ENCODE measurements at places on chromosomes 1 and 21.

GRCh38 chr1:60678391-60678790, 404.0 kb upstream of the NFIA start:
- no peaks in the 10 kb centered on the region for H3K4me1 ChIP-seq
- H3K36me3 ChIP-seq, result no peaks in the 10 kb centered on the region
- no peaks in the 10 kb centered on the region for H3K27me3 ChIP-seq

- no peaks in the 10 kb centered on the region for H3K27me3 ChIP-seq
- H3K36me3 ChIP-seq, result peaks cover 9% of the 10 kb centered on the region
- H3K27ac ChIP-seq, result peak overlapping the region; percentile 85
- no peak overlapping the region for H3K4me3 ChIP-seq
Measured at GRCh38 chr1:241592273-241592958, 47.8 kb downstream of the CHML start.

DNA sequence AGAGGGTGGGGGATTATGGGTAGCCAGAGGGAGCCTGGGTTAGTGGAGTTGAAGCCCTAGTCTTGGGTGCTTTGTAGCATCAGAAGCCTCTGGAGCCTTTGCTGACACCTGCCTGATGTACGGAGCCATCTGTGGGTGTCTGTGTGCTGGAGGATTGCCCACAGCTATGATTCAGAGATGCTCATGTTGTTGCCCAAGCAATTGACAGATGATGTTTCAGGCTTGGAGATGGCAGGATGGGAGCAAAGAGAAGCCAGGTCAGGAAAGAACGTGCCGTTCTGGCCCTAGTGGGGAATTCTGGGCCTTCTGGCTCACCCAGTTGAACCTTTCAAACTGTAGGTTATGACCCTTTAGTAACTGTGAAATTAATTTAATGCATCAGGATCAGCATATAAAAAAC, 27.6 kb downstream of the COQ8A start:
- H3K4me3 ChIP-seq, result no peak overlapping the region
- H3K27me3 ChIP-seq, result no peaks in the 10 kb centered on the region
- no peak overlapping the region for H3K27ac ChIP-seq
- peaks cover 4% of the 10 kb centered on the region for H3K4me1 ChIP-seq
- H3K36me3 ChIP-seq, result peaks cover 42% of the 10 kb centered on the region
- DNase-seq, result no peak

- no peak for DNase-seq
- H3K4me3 ChIP-seq, result no peak overlapping the region
- H3K36me3 ChIP-seq, result peaks cover 4% of the 10 kb centered on the region
- H3K27me3 ChIP-seq, result no peaks in the 10 kb centered on the region
- peaks cover 6% of the 10 kb centered on the region for H3K4me1 ChIP-seq
Measured at GRCh38 chr1:232752365-232752764, 52.9 kb upstream of the MAP10 start.

DNA sequence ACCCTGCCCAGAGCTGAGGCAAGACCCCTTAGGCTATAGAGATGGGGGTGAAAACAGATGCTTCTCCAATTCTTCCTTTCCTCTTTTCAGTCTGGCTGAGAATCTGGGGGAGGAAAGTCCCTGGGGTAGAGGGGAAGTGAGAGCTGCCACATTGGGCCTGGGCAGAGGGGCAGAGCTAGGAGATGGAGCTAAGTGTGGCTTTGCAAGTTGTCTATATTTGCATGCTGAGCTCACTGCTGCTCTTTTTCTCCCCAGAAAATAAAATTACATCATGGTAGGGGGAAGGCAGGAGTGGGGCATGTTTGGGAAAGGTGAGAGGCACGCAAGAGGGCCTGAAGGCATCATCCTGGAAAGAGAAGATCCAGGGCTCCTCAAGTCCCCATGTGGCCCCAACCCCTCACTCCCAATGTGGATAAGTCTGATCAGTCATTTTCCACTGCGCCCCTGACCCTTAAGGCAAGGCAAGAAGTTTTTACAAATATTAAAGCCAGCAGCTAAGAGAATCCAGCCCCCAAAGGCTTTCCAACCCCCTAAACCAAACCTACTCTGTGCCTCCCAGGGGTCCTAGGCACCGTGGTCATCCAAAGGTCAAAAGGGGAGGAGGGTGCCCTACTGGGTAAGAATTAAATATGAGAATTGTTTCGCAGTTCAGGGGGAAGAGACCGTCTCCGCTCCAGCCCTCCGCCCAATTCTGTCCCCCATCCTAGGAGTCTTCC, 500 bp upstream of the PEA15 start:
- H3K27ac ChIP-seq, result peak overlapping the region; percentile 75
- peak; percentile 27 for DNase-seq
- peaks cover 16% of the 10 kb centered on the region for H3K36me3 ChIP-seq

Data from activated CD4-positive, alpha-beta T cell treated with anti-CD3 and anti-CD28 coated beads for 36 hours (primary cell).